Left ventricle myocardium superior (tissue), 1 donor: ENCODE measurements at places on chromosomes 16 and 17.

GRCh38 chr17:60149691-60150582, at the start of gene CA4:
Gene CA4 (plus strand): TSS chr17:60149973. CDS start chr17:60150035, 62 bp downstream.
- no peak for DNase-seq

DNA sequence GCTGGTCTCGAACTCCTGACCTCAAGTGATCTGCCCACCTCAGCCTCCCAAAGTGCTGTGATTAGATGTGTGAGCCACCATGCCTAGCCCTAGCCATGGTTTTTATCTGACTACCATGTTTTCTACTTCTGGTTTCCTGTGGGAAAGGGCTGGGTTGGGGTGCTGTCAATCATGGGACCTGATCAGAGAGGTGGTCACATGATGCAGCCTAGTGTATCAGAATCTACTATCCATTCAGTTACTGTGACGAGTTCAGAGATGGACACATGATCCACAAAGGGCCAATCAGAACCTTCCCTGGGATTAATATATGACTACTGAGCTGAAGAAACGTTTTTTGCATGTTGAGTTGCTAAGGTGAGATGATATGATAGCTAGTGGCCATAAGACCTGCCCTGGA, 59.1 kb downstream of the ABCC6 start:
- no peak for DNase-seq

DNA sequence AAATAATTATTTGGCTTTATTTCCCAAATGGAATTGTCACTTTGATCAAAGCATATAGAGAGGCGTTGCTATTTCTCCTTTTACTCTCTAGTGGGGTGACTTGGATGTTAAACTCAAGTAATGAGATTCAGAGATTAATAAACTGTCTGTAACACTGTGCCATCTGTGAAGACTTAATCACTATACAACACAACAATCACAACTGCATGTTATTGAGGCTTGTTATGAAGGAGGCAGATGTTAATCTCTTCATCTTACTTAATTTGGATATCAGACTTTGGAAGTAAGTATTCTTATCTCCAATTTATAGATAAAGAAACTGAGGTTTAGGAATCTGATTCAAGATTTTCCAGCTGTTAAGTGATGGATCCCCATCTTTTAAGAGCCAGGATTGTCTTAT, 132.5 kb downstream of the CNTNAP4 start:
- DNase-seq, result no peak

DNA sequence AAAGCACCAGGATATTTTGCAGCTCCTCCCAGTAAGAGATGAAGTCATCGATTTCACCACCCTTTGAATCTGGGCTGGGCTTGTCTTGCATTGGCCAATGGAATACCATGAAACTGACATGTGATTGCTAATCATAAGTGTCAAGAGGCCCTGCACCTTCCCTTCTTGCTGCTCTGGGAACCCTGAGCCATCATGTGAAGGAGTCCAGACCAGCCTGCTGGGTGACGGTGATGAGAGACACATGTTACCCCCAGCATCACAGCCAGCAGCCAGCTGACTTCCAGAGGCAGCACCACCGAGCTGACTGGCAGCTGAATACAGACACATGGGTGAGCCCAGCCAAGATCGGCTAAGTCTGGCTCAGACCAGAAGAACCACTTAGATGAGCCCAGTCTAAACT, 43.6 kb upstream of the CACNG4 start:
- no peak for DNase-seq

DNA sequence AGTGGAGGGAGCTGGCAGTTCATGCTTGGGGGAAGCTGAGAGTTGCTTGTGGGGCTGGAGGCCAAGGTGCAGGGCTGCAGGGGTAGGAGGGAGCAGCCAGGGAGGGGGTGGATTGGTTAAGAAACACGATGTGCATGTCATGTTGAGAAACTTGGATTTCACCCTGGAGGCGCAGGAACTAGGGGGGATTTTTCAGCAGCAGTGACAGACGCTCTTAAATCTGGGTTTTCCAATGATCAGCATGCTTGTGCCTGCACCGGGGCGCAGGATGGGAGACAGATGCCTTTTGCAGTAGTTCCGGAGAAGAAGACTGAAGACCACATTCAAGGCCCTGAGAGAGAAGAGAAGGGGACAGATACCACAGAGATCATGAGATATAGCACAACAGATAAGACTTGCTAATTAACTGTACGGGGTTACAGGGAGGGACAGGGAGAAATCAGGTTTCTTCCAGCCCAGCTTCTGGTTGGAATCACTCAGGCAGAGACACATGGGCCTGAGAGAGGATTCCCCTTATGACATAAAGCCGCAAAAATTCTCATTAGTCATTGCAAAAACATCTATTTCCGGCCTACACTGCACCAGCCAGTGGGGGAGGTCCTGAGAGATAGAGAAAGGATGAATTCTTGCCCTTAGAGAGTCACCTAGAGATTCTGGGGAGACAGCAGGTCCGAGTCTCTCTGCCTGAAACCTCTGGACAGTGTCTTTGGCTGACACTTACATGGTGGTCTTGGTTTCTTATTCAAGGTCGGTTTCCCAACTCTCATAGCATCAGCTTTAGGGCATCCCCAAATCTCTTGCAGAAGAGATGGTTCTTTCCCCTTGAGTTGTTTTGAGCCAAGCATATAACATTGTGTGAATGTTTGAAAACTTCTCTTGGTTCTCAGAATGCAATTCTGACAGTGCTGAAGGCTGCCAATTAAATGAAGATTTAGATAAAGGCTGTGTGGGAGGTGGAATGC, 27.1 kb downstream of the CDH13 start:
- DNase-seq, result no peak

GRCh38 chr17:13576661-13577526, 24.8 kb downstream of the HS3ST3A1 start:
- no peak for DNase-seq

DNA sequence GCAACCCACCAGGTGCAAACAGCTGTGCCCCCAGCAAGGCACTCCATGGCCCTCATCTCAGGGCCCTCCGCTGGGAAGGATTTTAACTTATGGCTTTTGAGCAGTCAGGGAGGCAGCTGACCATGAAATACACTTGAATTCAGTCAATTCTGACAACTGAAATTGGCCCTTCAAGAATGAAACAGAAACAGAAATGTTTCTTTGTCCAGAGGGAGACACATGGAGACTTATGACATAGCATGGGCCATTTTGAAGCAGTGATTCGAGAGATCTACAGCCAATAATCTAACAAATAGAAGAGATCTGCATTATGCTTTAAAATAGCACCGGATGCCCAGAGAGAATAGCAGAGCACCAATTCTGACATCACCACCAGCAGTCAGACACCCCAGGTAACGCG, 7.5 kb downstream of the CACNG1 start:
- DNase-seq, result no peak

- no peak for DNase-seq
These were observed 133.7 kb downstream of the USP31 start for GRCh38 chr16:23015580-23015979.

DNA sequence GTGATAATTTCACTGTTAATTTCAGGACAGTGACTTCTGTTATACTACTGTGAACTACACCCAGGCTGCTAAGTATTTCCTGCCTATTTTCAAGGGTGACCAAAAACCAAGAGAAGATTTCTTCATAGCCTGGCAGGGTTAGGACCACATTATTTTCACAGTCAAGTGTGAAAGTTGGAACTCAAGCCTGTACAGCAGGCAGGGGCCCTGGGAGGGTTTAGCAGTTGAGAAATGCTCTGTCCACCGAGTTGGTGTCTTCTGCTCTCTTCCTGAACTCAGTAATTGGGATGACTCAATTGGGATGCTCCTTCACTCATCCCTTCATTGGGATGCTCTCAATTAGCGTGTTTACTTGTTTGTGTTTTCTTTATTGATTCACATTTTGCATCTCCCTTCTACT, 347.3 kb upstream of the CDH11 start:
- no peak for DNase-seq

- DNase-seq, result no peak
These were observed 476.8 kb upstream of the CDH11 start for GRCh38 chr16:65598621-65599020.

DNA sequence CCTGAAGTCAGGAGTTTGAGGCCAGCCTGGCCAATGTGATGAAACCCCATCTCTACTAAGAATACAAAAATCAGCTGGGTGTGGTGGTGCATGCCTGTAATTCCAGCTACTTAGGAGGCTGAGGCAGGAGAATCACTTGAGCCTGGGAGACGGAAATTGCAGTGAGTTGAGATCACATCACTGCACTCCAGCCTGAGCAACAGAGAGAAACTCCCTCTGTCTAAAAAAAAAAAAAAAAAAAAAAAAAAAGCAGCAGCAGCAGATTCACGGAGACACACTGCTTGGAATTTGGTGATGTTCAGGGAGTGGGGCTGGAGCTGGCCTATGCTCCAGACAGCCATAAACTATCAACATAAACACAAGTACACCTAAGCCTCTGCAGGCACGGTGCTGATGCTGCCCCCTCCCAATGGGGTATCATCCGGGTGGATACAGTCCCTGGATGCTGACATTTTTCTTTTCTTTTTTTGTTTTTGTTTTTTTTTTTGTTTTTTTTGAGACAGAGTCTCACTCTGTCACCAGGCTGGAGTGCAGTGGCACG, 39.6 kb upstream of the RHOT1 start:
- no peak for DNase-seq

- no peak for DNase-seq
These were observed 17.1 kb downstream of the GGA3 start for GRCh38 chr17:75244133-75244866.

DNA sequence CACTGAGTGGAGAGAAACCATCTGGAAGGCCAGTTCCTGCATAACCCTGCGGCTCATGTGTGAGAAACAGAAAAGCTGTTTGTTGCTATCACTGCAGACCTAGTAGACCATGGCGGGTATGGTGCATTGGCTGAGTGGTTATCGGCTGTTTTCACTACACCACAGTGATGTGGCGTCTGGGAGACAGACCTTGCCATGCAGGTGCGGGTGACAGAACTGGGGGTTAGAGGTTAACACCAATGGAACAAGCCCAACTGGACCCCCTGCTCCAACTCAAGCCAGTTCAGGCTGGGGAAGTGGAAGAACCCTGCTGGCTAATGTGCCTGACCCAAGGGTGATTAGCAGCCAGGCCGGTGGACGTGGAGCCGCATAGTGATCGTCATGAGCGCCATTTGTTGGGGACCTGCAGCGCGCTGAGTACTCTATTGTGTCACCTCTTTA, 91.9 kb downstream of the IRF8 start:
- DNase-seq, result no peak

GRCh38 chr16:4703906-4704305, 10.5 kb downstream of the NUDT16L1 start:
- no peak for DNase-seq

GRCh38 chr16:48629531-48629930, 19.6 kb upstream of the N4BP1 start:
- no peak for DNase-seq

GRCh38 chr16:55091213-55091870, 160.7 kb downstream of the IRX5 start:
- no peak for DNase-seq

DNA sequence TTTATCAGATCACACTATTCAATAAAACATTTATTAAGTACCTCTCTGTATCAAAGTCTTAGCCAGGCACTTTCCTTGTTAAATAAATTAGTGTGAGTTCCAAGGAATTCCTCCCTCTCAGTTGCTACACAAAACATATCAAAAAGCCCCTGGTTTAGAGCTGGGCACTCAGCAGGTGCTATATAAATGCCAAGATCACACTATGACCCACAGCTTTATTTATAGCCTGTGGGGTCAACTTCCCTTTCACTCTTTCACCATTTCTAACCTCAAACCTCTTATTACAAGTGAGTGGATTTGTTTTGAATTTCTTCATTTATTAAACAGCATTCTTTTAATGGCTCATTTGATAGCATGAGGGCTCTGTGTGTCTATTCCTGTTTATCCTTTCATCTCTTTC, 112.6 kb upstream of the MPHOSPH6 start:
- DNase-seq, result no peak
